Stimulated activated CD4-positive, alpha-beta T cell treated with anti-CD3 and anti-CD28 coated beads, Interleukin-4, amount 100 ng/mL, for 24 hours (primary cell): ENCODE measurements at places on chromosomes 12 and 14.

GRCh38 chr12:25838007-25838406 lies 120.5 kb upstream of the RASSF8 start:
- no peak for DNase-seq

DNA sequence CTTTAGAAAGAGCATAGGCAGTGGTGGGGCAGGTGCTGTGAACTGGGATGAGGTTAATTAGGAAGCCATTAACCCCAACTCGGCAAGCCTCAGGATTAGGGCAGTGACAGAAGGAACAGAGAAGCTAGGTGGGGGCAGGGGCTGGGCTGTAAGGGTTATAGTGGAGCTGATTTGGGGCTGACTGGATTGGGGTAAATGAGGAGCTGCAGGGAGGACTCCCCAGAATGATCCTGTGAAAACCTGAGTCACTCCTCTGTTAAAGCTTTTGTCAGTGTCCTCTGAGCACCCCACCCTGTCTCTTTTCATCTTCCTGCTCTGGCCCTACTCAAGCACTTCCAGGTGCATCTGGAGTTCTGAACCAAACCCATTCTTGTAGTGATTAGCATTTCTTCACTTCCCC lies 4.4 kb downstream of the KLC1 start:
- no peak for DNase-seq

DNA sequence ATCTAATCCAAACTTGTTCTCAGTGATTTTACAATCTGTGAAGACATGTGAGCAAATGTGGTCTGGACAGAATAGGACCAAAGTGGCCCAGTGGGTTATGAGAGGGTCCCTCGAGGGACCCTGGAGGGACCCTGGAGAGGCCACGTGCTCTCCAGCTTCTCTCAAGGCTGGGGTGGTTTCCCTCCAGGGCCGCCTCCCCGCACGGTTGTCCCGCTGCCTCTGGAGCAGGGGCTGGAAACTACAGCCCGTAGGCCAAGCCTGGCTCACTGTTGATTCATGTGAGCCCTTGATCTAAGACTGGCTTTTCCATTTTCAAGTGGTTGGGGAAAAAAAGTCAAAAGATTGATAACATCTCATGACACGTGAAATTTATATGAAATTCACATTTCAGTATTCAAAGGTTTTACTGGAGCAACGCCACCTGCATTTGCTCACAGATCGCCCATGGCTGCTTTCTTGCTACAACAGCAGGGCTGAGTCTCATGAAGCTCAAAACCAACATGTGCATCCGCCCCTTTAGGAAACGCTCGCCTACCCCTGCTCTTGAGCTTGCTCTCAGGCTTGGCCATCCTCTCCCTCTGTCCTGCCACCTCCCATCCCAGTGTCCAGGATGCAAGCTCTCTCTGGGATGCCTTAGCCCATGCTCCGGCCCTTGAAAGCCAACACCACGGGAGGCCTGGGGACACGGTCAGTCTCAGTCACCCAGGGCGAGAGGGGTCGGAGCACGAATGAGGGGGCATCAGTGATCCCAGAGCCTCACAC lies 12.1 kb upstream of the LRTM2 start:
- no peak for DNase-seq

DNA sequence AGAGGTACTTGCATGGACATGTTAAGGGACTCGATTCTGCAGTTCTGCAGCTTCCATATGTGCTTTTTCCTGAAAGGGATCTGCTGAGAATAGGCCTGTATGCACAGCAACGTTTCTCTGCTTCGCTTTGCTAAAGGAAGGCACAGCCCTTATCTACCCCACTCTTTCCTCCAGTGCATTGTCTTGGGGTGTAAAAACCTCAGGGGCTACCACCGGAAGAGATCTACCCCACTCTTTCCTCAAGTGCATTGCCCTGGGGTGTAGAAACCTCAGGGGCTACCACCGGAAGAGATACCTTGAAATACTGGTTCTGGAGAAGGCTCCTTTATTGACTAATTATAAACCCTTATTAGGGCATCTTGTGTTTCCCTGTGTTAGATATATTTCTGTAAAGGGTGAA lies 52.9 kb downstream of the SEL1L start:
- DNase-seq = no peak

DNA sequence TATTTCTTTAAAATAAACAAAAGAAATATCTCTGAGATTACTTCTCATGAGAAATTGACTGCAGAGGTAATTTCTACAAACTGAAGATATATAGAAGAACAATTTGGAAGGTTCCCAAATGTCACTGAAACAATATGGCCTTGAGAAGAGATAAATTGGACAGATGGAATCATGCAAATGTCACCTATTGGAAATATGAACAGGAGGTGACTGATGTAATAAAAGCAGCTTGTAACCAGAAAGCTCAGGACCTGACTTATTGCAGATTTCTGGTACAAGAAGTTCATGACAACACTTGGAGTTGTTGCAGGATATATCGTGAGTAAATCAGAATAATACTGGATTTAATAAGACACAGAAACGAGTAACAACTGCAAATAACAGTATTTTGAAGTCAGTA lies 93.3 kb upstream of the TRHDE start:
- DNase-seq = no peak

- no peak for DNase-seq
These were observed 322.6 kb upstream of the TMTC1 start for GRCh38 chr12:30106204-30106965.

DNA sequence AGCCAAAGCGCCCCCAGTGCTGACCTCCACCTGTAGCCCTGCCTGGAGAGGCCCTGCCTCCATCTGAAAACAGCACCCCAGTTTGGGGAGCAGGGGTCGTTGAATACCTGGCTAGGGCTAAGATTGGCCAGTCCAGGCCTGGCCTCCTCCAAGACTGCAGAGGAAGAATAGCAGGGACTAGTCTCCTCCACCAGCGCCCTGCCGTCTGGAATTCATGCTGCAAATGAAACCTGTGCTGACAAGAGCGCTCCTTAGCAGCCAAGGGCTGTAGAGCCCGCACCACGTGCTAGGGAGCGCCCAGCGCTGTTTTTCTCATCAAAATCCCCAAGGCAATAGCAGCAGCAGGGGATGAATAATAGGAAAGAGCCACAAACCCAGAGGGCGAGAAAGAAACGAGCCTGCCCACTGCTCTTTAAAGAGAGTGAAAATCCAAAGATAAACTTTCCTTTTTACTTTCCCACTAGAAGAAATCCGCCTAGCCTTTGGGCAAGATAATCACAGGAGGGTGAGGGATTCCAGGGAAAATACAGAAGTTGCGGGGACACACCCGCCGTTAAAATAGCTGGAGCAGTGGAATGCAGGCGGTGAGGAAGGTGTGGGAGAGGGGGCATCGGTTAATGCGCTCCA lies 3.3 kb downstream of the COL2A1 start:
- DNase-seq = no peak

DNA sequence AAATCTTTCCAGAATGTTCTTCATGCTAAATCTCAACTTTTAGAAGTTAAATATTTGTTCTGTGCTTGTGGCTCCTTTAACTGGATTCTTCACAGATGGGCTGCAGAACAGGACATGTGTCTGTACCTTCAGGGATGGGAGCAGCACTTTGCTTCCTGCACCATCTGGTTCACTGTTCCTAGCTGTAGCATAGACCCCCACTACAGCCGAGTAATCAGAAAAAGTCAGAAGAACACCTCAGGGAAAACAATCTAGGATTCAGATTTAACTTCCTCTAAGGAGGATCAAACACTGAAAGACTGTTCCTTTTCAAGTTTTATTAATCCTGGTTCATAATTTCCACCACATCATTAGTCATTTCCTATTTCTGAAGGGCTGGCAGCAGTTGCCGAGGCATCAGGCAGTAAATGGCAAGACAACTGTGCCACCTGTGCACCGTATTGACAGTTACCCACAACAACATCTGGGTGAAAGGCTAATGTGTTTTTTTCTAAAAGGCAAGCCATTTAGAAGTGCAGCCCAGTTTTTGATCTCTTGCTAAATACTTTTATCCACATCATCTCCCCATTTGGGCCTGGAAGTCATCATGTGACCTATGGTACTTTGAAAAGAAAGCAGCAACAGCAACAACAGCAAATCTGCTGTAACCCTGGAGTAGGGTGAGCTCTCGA lies 212.8 kb upstream of the BMP4 start:
- DNase-seq = no peak

DNA sequence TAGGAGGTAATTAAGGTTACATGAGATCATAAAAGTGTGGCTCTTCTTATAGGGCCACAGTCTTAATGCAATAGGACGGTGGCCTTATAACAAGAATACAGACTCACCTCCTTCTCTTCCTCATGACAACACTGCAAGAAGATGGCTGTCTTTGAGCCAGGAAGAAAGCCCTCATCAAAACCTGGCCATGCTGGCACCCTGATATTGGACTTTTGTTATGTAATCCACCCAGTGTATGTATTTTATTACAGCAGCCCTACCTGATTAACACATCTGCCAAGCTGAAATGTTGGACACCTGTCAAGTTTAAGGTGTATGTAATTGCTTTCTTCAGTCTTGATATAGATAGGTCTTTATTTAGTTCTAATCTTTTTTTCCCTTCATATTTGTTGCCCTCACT lies 217.0 kb downstream of the GPHN start:
- no peak for DNase-seq

DNA sequence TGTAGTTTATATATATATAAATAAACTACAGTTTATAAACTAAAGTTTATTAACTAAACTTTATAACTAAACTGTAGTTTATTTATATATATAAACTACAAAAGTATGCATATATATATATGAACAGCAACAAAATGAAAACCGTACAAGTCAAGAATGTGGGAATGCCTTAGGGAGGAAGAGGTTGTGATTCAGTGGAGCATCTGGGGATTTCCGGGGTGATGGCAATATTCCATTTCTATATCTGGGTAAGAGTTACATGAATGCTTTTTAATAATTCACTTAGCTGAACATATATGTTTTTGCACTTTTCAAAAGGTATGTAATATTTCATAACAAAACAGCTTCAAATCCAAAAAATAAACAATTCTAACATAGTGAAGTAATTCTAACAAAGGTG lies 30.1 kb upstream of the CAND1 start:
- no peak for DNase-seq

- DNase-seq = no peak
These were observed 125.4 kb upstream of the PLEKHA5 start for GRCh38 chr12:19003987-19004619.

DNA sequence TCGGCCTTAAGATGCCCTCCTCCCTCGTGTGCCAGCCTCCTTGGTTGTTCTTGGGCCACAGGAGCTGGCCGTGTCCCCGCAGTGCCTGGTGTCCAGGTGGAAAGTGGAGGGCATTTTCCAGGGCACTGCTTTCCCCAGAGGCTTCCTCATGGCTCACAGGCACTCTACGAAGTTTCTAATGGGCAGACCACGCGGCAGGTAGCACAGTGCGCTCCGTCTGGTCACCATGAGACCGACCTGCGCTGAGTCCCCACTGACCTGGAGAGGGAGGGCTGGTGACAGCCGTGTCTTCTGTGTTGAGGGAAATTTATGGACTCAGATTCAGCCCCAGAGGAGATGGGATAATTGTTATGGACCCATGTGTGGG lies 186.3 kb downstream of the ADGRD1 start:
- DNase-seq = no peak

GRCh38 chr12:122722387-122722786 lies 5.8 kb upstream of the HCAR3 start:
- no peak for DNase-seq

GRCh38 chr12:46926526-46926925 lies 100.7 kb upstream of the SLC38A4 start:
- DNase-seq = no peak

DNA sequence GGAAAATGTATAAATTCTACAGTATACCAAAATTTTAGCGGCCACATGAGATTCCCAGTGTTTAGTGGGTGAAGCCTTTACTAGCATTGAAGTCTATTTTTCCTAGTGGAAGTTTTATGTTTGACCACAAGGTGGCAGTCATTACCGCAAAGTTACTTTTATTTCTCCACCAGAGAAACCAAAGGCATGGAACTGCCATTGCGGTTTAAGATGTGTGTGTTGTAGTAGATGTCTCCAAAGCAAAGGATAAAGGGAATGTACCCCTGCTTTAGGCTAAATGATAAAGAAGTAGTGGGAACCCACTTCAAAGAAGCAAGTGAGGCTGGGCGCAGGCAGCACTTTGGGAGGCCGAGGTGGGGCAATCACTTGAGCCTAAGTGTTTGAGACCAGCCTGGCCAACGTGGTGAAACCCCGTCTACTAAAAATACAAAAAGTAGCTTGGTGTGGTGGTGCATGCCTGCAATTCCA lies 140.5 kb downstream of the PRKCH start:
- peak; percentile 51 for DNase-seq

- DNase-seq = no peak
These were observed 287.5 kb upstream of the LMO3 start for GRCh38 chr12:16893426-16893825.

- DNase-seq = no peak
These were observed 1.8 kb downstream of the ITGA7 start for GRCh38 chr12:55705782-55706402.

DNA sequence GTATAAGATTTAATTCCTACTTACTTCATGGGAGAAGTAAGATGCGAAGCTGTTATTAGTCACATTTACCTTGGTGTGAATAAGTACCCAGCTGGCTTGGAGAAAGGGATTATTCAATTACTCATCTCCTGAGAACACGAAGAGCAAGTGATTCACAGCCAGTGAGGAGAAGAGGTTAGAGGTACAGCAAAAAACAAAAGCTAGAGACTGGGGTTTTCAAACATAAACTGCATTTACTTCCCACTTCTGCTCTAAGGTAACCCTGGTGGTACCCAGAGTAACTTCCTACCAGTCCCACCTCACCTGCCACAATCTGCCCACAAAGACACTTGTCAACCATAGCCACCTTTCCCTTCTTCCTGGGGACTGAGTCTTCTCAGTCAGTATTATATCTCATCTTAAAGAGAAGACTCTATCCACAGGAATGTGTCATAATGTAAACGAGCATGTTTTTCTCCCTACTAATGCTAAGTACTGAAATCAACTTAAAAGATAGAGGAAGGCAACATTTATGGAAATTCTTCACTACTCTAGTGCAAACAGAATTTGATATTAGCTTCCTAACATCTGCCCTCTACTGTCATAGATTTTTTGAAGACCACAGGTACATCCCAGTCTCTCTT lies 6.0 kb upstream of the IL22 start:
- DNase-seq = peak; percentile 24

GRCh38 chr12:82555699-82556098 lies 131.0 kb upstream of the TMTC2 start:
- DNase-seq = no peak

GRCh38 chr12:22262309-22262708 lies 72.2 kb downstream of the ST8SIA1 start:
- DNase-seq = no peak

DNA sequence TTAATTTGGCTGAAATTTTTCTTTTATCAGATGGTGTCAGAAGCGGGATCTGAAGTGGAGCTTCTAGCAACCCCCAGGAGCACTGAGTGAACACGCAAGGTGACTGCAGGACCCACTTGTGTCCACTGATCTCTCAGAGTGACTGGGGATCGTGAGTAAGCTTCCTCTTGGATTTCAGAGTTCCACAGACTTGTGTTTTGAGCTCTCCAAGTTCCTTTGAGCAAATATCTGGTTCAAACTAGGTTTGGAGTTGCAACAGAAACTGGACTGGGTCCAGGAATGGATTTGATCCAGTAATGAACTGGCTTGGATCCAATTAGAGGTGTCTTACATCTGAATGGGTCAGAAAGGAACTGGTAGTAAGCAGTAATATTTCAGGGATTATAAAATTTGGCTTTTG lies 24.7 kb upstream of the B4GALNT1 start:
- DNase-seq = no peak
